ENCODE measurements at places on chromosomes 7 and 10. TPM values are rescaled to one million over a fixed set of nuclear protein-coding genes. Genes with fewer than 3 reads are reported as not detected.

Gene HOXA10
- not detected for total RNA-seq

- DNase-seq = no peak
Observed at GRCh38 chr10:2392145-2392812, 655.0 kb upstream of the ADARB2 start.

Gene LIPA
- 71.4 TPM for total RNA-seq

DNA sequence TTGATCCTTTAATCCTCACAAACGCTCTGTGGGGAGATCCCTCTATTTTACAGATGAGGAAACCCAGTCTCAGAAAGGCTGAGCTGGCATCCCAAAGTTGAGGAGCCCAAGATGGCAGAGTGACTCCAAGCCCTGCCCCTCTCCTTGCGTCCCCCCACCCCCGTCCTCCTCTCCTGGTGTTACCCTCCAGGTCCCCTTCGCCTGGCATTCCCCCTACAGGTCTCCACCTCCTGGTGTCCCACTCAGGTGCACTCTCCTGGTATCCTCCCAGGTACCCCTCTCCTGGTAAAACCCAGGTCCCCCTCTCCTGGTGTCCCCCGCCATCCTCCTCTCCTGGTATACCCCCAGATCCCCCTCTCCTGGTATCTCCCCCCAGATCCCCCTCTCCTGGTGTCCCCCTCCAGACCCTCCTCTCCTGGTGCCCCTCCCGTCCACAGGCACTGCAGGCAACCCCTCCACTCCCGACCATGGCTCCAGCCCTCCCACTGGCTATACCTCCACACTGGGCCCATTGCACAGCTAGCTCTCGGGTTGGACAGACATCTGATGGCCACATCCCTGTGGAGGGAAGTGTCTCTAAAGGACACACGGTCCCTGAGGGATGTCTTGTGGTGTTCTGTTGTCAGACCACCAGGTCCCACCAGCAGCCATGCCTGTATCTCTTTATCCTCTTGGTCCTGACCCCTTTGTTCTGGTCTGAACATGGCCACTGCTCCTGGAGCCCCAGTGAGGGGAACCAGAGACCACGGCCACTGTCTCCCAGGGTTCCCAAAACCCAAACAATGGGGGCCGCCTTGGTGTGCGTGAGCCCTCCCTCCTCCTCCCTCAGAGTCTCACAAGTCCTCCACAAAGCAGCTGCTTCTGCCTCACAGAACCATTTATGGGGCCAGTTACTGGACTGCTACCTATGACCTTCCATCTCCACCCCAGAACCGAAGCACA lies 37.2 kb downstream of the CALML3 start:
- DNase-seq = no peak

DNA sequence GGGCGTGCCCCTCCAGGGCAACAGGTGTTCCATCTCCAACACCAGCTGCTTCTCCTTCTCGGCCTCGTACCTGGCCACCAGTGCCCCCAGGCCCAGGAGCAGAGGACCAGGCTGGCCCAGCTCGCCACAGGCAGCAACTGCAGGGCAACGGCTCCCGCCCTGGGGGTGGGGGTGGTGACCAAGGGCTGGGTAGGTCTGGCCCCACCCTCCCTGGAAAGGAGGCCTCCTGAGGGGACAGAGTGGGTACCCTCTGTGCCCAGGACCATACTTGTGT lies 22.1 kb upstream of the DRGX start:
- no peak for DNase-seq

Gene GIMAP8
- not detected for total RNA-seq

All from GM23338 (cell line).